ENCODE measurements at places on chromosomes 2 and 18.

DNA sequence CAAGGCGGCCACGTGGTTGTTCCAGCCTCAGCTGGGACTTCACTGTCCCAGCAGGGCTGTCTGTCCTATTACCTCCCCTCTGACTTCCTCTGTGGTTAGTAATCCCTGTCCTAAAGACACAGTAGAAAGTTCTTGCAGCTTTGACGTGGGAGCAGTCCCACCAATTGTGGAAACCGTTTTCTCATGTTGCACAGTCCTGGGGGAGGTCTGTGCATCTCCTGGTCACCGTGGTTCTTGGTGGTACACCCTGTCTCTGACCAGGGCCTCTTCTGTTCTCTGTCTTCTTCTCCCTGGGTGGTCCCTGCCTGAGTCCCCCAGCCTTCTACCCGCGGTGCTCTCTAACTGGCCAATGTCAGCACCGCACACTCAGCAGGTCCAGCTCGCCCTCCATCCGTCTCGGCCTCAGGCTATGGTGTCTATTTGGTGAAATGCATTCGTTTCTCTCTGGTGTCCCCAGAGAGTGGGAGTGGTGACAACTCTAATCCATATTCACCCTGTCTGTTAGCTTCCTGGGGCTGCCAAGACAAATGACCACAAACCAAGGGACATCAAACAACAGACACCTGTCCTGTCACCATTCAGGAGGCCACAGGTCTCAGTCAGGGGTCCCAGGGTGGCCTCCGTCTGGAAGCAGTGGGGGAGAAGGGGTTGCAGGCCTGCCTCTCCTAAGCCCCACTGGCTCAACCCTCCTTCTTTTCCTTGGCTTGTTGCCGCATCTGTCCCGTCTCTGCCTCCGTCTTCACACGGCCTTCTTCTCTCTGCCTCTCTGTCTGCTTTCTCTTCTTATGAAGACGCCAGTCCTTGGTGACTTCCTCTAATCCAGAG is 99.8 kb downstream of the SH3BP4 start:
- DNase-seq: no peak

DNA sequence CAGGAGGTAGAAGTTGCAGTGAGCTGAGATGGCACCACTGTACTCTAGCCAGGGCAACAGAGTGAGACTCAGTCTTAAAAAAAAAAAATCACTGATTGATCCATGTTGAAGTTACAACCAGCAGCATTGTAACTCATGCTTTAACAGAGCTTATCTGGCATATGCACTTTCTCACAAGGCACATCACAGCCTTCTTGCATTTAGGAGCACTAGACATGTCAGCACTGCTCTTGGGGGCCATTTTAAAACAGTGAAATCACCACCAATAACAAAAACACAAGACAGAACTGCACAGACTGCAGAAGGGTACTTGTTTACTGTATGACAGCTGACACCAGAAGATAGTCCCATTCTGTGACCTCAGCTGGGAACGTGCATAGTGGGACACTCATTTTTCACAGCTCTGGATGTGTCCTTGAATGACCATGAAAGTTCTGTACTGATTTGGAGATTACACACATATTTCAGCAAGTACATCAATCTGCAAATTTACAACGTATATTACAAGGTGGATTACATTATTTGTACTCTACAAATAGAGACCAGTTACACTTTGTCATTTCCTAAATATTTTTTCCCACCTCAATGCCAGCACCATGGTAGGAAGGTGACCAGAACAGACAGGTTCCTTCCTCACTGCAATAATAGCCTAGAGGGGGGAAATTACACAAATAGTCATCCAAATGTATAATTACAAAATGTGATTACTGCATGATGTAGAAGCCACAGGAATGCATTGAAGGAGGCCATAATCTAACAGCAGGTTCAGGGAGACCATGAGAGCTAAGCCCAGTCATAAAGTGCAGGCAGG is 35.1 kb downstream of the CCBE1 start:
- DNase-seq: no peak

- no peak for DNase-seq
Observed at GRCh38 chr2:72004976-72005375, 142.7 kb downstream of the CYP26B1 start.

DNA sequence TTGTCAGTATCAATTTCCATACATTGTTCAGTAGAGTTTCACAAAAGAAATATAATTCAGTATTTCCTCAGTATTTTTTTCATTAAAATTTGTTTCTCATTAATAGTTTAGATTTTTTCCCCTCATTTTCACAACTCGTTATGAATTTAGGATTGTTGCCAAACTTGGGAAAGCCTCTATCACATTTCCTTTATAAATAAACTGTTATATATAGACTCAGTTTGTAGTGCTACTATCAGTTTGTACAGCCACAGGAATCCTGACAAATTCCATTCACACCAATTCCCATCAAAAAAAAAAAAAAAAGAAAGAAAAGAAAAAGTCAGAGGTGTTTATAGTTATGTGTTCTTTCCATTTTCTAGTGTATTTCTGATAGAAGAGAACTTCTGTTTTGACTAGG is 123.3 kb upstream of the DCC start:
- no peak for DNase-seq

DNA sequence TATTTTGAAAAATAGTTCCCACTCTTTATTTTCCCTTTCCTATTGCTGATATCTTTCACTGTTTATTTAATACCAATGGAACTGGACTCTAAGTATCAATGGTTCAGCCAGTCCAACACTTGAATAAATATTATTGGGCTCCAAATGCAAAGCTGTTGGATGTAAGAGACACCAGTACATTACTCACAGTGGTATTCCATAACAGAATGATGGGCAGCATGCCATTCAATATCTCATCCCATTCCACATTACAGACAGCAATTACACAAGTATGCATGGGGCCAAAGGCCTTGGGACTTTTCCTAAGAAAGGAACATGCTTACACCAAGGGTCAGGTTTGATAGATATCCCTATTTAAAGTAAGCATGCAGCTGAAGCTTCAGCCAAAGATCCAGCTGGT is 231.9 kb downstream of the RND3 start:
- no peak for DNase-seq

DNA sequence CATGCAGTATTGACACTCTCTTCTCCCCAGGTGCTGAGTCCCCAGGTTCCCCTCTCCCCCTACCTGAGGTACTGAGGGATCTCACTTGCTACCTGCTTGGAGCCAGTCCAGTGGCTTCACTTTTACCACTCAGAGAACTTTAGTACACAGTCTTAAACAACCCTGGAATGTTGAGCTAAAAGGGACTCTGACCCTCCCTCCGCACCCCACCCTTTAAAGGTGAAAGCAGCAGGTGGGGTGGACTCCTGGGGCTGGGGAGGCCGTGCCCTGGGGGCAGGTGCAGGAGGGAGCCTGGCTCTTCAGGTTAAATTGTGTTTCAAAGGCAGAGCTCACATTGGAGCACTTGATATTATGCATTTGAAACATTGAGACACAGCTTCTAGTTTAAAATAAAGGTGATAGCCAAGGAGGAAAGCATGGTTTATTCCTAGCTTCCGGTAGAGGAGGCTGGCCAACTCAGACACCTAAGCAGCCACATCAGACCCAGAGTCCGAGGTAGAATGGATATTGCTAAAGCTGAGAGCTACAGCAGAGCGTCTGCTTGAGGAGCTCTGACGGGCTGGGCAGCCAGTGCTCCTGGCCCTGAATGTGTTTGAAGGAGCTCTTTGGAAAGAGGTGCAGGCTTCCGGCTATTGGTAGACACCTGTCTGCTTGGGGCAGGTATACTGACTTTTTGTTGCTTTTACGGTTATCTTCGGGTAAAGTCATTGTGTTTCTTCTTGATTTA is 196.4 kb downstream of the AGAP1 start:
- no peak for DNase-seq

GRCh38 chr2:210901326-210901725 is 344.9 kb downstream of the CPS1 start:
- DNase-seq: no peak

DNA sequence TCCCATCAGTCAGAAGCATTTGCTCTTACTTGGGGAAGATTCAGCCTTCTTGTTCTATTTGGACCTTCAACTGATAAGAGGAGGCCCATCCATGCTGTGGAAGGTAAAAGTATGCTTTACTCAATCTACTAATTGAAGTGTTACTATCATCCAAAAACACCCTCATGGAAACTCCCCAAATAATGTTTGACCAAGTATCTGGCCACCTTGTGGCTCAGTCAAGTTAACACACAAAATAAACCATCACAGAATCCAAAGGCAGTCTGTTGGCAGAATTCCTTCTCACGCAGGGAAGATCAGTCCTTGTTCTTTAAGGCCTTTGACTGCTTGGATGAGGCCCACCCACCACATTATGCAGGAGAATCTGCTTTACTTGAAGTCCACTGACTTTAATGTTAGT is 531.2 kb upstream of the SMIM21 start:
- DNase-seq: no peak

GRCh38 chr2:218505754-218506371 is 62.3 kb downstream of the USP37 start:
- DNase-seq: no peak

DNA sequence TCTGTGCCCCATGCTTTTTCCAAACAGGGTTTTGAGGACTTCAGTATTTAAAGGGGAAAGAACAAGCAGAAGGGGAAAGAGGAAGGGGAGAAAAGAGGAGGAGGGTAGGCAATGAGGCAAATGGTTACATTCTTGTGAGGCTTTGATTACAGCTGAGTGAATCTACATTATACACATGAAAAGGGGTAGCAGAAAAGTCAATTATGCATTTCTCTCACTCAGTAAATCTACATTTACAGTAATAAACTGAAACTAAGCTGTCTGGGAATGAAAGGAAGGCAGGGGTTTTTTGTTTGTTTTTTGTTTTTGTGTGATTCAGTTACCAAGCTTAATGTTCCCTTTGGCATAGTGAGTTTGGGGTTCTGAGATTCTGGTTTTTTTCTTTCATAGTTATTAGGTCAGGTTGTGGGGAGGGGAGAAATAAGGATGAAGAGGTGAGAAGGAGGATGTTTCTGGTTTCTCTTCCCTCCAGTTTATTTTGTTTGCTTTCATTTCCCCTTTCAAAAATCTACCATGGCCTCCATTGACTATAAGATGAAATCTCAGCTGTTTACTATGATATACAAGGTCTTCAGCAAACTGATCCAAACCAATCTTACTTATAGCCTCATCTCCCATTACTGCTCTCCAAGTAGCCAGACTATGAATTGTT is 18.7 kb downstream of the C18orf63 start:
- DNase-seq: no peak

DNA sequence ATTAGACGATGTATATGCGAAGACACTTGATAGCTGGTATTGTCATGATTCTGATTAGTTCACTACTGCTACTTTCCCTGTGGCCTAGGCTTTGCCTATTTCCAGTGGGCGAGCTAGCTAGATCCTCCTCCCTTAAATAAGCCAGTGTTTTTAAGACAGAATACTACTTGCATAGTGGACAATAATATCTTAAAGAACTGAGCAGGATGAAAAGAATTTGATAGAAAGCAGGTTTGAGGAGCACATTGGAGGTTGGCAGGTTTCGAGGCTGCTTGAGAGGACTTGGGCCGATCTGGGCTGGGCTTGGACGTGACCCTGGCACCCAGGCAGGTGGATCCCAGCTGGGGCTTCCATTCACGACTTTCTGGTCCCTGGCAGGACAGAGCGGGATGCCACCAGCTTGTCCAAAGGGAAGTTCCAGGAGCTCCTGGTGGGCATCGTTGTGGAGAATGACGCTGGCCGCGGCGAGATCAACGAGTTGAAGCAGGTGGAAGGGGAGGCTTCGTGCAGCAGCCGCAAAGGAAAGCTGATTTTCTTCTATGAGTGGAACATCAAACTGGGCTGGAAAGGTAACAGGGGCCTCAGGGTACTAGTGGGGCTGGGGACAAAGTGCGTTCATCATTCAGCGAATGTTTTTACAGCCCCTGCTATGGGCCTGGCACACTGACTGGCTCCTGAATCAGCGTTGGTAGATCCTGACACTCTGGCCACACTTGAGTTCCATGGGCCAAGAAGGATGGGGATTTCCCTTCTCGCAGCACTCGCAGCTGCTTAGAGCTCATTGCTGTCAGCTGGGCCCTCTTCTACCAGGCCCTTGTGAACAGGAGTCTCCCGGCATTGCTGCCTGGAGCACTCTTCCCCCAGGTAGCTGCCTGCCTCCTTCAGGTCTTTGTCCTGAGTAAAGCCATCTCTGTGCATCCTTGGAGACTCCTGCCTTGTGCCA is 16.9 kb downstream of the C2orf74 start:
- no peak for DNase-seq

GRCh38 chr2:112035786-112036185 is 19.3 kb upstream of the TMEM87B start:
- DNase-seq: no peak

- DNase-seq: no peak
Observed at GRCh38 chr18:7417727-7418126, 149.4 kb upstream of the PTPRM start.

All from stimulated activated CD8-positive, alpha-beta memory T cell treated with anti-CD3 and anti-CD28 coated beads, Interleukin-7, amount 100 ng/mL, for 48 hours (primary cell).